ENCODE measurements at places on chromosomes 7 and 10.
A peak's percentile ranks its signal among the peaks of the same experiment; 100 is the strongest.

DNA sequence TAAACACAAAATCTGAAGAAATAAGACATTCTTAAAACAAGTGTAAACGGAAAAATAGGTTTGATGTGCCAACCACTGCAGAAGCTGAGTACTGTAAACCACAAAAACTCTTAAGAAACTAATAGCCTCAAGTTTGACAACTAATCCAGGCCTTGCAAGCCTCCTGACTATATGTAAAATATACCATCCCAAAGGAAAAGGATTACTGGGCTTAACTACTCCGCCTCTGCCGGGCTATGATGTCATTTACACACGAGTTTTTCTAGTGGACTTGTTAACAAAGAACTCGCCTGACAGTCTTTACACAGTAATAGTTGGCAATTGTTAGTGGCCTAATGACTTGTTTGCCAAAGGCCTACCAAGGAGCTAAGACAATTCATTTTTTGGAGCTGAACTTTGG is 2.1 kb downstream of the KIF5B start:
- no peak for DNase-seq

DNA sequence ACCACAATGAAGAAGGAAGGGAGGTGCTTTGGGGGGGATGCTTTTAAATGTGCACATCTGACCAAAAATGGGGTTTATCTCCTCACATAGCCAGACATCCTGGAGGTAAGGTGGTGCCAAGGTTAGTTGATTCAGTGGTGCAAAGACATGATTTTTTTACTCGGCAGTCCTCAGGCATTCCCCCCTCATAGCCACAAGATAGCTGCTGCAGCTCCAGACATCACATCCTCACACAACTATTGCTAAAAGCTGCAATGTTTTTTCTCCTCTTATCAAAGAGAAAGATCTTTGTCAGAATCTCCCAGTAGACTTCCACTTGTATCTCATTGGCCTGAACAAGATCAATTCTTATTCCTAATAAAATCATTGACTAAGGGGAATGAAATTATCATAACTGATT is 141.3 kb upstream of the ZNF438 start:
- no peak for DNase-seq

DNA sequence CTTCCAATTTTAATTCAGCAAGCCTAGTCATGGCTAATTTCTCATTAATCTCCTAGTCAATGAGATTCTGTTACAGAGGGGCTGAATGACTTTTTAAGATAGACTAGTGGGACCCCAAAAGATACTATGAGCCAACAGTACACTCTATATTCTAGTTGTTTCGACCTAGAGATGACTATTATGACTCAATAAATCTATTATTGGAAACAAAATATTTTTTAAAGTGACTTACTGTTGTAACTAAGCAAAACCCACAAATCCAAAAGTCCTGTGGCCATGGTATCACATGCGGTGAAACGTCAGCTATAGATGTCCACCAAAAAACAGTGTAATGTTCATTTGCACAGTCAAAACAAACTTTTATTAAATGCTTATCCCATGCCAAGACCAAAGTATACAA is 95.3 kb upstream of the ADO start:
- DNase-seq, result no peak

GRCh38 chr10:36393801-36394200 is 731.6 kb upstream of the ANKRD30A start:
- DNase-seq, result no peak

DNA sequence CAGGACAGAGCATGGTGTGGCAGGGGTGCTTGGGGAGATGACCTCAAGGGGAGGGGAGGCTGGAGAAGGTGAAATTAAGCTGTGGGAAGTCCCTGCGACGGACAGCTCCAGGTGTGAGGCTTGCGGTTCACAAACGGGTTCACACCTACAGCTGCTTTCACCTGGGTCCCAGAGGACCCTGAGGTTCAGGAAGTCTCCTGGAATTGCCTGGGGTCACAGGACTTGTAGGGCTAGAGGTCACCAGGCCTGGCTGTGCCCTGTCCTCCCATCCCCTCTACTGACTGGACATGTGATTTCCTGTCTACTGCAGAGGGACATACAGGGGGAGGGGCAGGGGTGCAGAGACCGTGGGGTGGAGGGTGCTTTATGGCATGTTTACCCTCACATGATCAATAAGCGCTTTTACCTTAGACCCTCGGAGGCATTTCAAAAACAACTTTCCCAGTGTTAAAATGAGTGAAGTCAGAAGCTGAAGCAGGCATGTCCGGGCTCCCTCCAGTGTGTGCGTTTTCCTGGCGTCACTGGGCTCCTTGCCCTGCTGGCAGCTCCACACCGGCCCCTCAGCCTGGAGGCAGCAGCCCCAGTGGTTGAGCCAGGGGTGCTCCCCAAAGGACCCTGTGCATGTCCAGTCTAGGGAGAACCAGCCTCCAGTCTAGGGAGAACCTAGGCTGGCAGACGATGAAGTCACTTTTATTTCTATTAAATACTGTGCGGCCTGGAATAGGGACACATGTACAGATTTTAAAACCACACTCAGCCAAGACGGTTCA is 66.6 kb upstream of the IGFBP3 start:
- no peak for DNase-seq

DNA sequence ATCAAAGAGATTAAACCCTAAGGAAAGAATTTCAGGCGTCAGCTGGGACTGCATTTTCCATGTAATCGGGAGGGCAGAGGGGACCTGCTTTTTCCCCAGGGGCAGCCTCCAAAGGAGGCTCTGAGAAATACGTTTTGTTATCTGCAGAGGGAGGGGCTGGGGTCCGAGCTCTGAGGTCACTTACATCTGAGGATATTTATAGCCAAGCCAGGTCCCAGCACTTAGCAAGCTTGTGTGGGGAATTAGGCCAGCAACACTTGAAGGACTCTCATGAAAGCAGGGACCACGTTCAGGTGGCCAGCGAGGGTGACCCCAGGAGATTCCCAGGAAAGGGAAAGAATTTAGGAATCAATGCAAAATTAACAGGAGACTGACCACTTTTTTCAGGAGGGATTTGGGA is 20.6 kb upstream of the GDI2 start:
- DNase-seq, result no peak

DNA sequence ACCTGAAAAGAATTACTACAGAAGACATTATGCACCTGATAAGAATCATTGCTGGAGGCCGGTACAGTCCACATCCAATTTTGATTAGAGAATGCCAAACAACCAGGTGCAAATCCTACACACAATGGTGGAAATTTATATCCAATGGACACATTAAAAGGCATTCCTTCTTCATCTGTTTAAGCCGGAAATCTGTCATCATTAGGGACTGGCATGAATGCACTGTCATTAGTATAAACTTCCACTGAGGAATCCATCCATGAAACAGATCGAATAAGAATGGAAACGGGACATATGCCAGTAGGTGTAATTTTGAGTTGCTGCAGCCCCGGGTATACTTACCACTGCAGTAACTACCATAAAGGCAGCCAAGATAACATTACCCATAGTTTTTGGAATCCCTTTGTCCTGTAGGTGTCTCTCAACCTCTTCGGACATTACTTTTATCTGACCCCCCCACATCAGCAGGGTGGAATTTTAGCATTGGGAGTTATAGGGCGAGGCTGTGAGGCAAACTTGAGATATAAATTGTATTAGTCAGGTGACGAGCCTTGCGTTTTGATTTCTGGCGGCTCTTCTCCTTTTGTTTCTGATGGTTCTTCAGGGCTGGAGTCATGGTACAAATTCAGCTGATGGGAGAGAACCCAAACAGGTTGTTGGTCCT is 36.5 kb upstream of the AKR1C2 start:
- DNase-seq, result no peak

- no peak for DNase-seq
These were observed 4.7 kb downstream of the TMEM236 start for GRCh38 chr10:17756557-17757217.

DNA sequence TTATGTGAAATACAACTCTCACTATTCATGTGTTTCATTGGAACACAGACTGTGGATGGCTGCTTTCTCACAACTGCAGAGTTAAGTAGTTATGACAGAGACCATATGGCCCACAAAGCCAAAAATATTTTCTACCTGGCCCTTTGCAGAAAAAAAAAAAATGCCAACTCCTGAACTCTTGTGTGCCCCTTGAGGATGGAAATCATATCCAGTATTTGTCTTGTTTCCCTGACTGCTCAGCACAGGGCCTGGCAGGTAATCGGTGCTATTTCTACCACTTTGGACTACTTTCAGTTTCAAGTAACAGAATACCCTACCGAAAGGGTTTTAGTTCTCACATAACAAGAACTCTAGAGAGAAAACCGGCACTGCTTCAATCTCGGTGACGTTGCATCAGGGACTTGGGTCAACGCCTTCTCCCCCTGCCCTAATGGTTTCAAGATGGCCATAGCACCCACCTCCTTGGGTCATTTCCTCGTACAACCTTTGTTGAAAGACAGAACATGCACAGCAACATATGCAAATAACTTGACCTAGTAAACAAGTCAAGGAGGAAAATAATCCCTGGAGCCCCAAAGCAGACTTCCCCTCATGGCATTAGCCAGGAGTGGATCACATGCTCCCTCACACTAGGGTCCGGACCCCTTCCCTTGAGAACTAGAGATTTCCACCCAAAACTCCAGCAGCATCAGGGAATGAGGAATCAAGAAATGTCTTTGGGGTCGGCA is 11.8 kb upstream of the GPNMB start:
- DNase-seq, result no peak

GRCh38 chr7:106893591-106893990 is 28.5 kb downstream of the PIK3CG start:
- DNase-seq, result no peak

- DNase-seq, result no peak
These were observed 5.3 kb upstream of the SCIN start for GRCh38 chr7:12564996-12565764.

DNA sequence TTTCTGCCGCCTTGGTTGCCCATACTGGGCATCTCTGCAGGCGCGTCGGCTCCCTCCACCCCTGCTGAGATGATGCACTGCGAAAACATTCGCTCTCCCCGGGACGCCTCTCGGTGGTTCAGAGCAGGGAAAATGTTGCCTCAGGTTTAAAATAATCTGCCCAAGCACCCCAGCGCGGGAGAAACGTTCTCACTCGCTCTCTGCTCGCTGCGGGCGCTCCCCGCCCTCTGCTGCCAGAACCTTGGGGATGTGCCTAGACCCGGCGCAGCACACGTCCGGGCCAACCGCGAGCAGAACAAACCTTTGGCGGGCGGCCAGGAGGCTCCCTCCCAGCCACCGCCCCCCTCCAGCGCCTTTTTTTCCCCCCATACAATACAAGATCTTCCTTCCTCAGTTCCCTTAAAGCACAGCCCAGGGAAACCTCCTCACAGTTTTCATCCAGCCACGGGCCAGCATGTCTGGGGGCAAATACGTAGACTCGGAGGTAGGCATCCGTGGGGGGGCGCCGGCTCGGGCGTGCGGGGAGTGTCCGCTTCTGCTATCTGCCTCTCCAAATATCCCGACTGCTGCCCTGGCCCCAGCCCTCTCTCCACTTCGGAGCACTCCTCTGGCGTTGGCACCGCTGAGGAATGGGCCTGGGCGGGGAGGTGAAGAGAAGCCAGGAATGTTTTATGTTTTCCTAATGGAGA is at the start of gene CAV1:
Gene CAV1, plus strand, starts transcription at position 428 of the 689 bp plus-strand sequence. Its CDS starts 27 bp downstream, at position 455.
- peak; percentile 60 for DNase-seq

DNA sequence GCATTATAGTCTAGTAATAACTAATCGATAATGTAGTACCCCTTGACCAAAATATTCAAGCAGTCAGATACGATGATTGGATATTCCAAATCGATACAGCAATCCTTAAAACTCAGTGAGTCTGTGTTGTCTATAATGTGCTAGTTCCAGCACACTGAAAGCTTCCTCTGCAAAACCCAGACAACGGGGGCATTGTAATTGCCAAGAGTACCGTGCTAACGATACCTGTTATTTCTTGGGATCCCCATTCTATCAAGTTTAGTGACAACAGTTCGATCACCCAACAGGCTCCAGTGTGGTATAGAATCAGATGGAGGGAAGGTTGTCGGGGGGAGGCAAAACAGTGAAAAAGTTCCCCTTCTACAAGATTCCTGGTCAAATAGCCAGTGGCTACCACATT is 865 bp downstream of the ZNF438 start:
- no peak for DNase-seq

DNA sequence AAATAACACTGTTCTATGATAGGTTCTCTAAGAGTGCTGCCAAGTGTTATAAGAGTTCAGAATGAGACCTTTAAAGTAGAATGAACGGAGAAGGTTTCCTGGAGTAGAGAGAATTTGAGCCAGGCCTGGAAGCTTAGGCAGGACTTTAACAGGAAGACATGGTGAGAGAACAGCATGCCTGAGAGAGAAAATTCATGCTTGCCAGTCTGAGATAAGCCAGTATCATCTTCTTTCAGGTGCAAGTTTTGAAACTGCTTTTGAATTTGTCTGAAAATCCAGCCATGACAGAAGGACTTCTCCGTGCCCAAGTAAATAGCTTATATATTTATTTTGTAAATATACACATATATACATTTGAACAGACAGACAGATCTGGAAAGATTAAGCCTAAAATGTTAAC is 22.1 kb downstream of the ARMC10 start:
- DNase-seq, result no peak

- DNase-seq, result no peak
These were observed 66.1 kb downstream of the ABCA13 start for GRCh38 chr7:48237354-48237753.

DNA sequence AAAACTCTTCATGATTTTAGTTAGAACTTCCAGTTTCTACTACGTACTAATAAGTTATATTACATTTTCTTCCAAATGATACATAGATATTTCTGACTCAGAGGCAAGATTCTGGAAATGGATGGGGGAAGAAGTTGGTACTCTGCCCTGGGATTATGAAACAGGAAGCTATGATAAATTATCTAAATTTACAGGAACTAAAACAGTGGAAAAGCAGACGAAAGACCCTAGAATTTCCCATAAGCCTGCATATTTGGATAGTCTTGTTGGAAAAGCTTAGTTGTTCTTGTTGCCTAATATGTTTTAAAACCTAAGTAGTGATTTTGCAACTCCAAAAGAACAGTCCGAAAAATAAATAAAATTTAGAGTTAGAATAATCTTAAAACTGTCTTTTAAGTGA is 21.8 kb downstream of the CFAP69 start:
- no peak for DNase-seq

DNA sequence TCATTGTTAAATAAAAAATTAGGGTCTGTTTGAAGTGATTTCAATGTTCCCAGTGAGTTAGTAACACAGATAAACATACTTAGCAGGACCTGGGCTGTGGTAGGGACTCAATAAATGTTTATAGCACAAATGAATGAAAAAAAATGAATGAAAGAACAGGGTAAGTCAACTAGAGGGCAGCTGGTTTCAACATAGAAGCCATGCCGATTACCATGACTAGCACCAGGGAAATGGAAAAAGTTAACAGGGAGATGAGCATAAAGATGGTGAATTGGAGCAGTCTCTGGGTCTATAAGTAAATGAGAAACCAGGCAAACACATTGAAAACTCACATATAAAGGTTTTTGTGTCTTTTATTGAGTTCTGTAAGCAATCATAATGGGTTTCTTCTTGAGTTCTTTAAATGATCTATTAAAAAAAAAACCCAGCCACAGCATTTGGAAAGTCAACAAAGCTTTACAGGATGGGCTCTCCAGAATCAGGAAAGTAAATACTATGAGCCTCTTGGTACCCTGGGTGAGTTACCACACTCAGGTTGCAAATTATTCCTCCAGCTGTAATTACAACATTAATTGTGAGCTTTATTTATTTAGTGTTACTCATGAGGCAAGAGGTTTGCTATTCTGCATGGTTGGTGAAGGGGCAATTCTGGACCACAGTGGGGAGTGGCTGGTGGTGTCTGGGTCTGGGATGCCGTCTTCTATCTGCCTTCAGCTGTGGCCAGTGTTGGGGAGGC is 46.1 kb upstream of the MTPN start:
- DNase-seq, result no peak

GRCh38 chr10:98249134-98249533 is 18.9 kb downstream of the LOXL4 start:
- no peak for DNase-seq
